Renal cortex interstitium (tissue), 15 donors: ENCODE measurements at places on chromosomes 12 and 14. TPM values are rescaled to one million over a fixed set of nuclear protein-coding genes. Genes with fewer than 3 reads are reported as not detected.

The GZMH gene
- polyA plus RNA-seq: not detected

GRCh38 chr14:25933731-25934130 is 664.1 kb downstream of the NOVA1 start:
- no peak for DNase-seq

The ZNF839 gene
- polyA plus RNA-seq: 22.3 TPM

- DNase-seq: no peak
Measured at GRCh38 chr14:78644824-78645559, 474.8 kb downstream of the NRXN3 start.

The INSM2 gene
- polyA plus RNA-seq: not detected

- DNase-seq: no peak
Measured at GRCh38 chr14:26293909-26294308, 303.9 kb downstream of the NOVA1 start.

The ERBB3 gene
- 119 TPM for polyA plus RNA-seq

The PTPRR gene
- 0.87 TPM for polyA plus RNA-seq

The TXNDC16 gene
- 19.7 TPM for polyA plus RNA-seq

DNA sequence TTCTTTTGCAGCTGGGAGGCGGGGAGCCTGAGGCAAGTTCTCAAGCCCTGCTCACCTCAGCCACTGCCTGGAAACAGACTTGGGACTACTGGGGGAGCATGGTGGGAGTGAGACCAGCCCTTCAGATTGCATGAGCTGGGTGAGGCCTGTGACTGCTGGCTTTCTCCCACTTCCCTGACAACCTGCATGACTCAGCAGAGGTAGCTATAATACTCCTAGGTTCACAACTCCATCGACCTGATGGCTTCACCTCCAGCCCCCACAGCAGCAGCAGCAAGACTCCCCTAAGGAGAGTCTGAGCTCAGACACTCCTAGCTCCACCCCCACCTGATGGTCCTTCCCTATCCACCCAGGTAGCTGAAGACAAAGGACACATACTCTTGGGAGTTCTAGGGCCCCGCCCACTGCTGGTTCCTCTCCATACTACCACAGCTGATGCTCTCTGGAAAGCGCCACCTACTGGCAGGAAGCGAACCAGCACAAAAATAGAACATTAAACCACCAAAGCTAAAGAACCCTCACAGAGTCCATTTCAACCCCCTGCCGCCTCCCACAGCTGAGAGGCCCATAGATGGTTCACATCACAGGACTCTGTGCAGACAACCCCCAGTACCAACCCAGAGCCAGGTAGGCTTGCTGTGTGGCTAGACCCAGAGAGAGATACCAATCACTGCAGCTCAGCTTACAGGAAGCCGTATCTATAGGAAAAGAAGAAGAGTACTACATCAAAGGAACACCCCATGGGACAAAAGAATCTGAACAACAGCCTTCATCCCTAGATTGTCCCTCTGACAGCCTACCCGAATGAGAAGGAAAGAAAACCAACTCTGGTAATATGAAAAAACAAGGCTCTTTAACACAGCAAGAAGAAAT is 68.7 kb downstream of the RPAP3 start:
- DNase-seq: no peak

DNA sequence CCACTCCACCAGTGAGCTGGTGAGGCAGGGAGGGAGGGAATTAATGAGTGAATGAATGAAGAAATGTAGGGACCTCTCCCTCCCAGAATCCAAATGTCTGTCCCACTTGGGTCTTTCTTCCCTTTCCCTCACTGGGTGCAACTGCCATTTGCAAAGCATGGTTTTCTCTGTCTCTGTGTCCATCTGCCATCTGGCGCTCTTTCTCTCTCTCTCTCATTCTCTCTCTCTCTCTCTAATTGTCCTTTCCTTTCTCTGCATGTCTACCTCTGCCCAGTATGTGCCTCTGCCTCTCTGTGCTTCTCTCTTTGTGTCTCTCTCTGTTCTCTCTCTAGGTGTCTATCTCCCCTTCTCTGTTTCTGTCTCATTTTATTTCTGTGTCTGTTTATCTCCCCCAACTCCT is 102.7 kb downstream of the CMKLR1 start:
- DNase-seq: no peak
